Activated B cell treated with CpG ODN at 0.5 μM for 24 hours (primary cell): ENCODE measurements at places on chromosomes 2 and 18.

GRCh38 chr2:225112362-225113126 is 70.3 kb upstream of the DOCK10 start:
- DNase-seq, result no peak

DNA sequence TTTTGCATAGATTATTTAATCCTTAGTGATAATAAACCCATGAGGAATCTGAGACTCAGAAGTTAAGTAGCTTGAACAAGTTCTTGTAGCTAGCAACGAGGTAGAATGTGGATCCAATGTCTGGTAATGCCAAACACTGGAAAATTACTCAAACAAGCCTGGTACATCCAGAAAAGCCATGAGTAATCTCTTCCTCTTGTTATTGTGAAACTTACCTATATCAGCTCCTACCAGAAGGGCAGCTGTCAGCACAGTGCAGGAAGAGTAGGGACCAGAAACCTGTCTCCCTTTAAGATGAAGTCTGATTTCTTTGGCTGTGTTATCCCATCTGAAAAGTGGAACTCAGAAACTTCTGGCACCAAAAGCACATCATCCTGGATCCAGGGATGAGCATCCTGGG is 7.7 kb upstream of the SERPINB8 start:
- DNase-seq, result no peak

DNA sequence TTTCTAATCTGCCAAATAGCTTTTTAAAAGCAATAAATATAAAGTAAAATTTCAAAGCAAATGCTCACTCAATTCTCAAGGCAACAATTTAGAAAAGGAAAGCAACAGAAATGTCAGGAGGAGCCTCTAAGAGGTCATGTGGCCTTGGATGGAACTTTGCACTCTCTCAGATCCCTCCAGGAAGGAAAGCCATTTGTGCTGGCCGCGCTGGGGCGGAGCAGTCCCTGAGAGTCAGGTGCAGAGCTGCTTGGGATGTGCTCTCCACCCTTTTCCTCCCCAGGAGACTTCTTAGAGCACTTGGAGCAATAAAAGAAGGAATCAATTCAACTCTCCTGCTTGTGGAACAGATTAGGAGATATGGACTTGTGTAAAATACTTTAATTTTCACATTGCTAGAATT is 379.8 kb upstream of the LINC00305 start:
- DNase-seq, result no peak

DNA sequence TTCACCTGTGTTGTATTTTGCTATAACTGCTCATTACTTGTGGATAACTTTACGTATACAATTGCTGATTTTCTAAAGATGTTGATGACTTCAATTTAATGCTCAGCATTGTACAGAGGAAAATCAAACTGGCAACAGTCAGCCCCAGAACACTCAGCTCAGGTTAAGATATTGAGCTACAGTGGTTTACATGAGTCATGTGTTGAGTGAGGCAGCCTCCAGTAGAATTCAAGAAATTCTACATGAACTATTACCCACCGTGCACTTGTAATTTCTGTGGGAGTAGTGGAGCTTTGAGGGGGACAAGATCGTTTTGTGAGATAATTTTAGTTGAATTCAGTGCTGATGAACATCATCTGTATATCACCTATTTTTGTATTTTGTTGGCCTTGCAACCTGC is 292.3 kb downstream of the ALPK2 start:
- no peak for DNase-seq

- DNase-seq, result no peak
These were observed 852 bp downstream of the POLI start for GRCh38 chr18:54269893-54270844.
